ENCODE measurements at places on chromosomes 13 and 19.

DNA sequence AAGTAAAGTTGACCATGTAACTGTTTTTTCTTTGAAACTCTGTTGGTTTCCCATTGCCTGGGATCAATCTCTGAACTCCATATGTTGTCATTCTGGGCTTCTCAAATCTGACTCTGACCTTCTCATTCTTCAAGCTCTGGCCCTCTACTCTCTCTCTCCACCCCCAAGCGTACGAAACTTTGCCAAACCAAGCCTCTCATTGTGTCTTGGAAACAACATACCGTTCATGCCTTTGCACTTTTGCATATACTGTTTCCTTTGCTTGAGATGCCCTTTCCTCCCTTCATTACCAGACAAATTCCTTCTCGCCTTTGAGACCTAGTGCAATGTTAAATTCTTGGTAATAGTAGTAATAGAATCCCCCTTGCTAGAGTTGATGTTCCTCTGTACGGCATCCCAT is 113.7 kb downstream of the OLFM4 start:
- no peak for DNase-seq

DNA sequence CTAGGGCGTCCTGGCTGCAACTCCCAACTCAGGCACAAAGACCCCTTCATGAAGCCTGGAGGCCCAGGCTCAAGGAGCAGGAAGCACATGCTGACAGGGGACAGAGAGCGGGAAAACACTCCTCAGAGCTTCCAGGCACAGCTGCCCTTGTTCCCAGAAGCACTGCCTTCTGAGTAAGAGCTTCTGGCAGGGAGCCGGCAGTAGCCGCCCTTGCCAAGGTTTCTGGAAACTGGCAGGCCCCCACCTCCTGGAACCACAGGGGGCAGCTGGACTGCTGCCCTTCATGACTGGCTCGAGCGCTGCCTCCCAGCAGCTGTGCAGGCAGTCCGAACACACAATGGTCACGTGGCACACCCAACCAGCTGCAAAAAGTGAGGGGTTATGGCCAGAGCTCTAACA is 33.6 kb upstream of the EPHX3 start:
- DNase-seq, result no peak

GRCh38 chr19:579111-579841 is 6.9 kb downstream of the BSG start:
- DNase-seq, result no peak

GRCh38 chr19:23822735-23823134 is 64.0 kb upstream of the ZNF681 start:
- no peak for DNase-seq

GRCh38 chr19:15527705-15528104 is 19.4 kb downstream of the CYP4F22 start:
- DNase-seq, result no peak

- no peak for DNase-seq
Observed at GRCh38 chr13:79228972-79229371, 177.1 kb downstream of the RBM26 start.
